Fibroblast of skin of right quadriceps (primary cell): ENCODE measurements at places on chromosomes 12 and 14.

DNA sequence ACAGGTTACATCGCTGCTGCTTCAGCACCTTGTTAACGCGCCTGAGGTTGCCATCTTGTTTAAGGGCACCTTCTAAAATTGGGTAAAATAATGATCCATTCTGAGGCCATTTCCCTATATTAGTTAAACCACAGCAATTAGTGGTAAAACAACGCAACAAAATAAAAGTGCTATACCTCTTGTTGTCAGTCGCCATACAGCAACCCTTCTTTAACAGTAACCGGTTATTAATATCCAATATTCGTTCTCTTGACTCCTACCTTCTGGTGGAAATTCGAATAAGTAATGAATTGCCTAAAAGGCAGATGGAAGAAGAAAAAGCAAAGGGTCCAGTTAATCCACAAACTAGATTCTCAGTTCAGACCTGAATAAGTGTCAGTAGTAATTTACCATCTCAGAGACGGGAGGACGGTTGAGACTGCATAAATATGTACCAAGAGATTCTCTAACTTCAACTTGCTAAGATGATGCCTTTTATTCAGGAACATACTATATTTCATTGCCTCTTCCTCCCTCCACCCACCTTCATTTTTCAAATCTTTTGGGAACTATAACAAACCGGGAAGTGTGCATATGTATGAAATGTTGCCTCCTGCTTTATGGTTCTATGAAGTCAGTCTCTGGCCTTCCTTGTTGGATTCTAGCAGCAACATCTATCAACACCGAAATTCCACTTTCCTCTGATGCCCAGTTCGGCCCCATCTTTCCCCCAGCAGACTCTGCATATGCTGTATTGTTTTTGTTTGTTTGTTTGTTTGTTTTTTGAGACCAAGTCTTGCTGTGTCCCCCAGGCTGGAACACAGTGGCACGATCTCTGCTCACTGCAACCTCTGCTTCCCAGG, 824 bp upstream of the PSMB5 start:
- DNase-seq, result no peak

DNA sequence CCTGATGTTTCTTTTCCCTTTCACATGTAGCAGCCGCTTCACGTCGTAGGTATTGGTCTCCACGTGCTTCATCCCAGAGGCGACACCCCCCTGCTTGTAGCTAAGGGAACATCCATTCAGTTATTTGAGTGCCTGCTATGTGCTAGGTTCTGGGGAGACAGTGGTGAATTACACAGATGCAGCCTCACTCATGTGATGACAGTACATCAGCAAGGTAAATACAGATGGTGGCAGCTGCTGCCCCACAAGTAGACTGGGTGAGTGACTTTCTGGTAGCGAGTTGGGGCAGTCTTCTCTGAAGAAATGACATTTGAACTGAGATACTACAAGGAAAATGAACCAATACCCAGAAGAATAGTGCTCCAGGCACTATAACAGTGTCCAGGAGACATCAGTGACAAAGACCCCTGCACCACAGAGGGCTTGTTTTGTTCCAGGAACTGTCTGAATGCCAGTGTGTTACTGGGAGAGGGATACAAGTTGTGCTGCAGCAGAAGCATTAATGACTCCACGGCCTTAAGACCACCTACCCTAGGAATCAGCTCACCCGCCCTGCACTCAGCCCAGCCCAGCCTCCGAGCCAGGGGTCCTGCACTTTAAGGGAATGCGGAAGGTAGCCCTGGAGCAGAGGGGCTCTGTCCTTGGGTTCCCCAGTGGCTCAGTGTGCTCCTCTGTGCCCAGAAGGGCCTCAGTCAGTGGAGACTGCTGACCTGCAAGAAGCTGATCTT, 7.3 kb downstream of the AVIL start:
- no peak for DNase-seq

- DNase-seq, result no peak
Observed at GRCh38 chr12:1808798-1809480, 11.4 kb upstream of the LRTM2 start.

GRCh38 chr14:34235643-34236300, 226.3 kb downstream of the SPTSSA start:
- DNase-seq, result no peak

GRCh38 chr14:97179573-97179972, 382.4 kb downstream of the VRK1 start:
- DNase-seq, result peak; percentile 51

DNA sequence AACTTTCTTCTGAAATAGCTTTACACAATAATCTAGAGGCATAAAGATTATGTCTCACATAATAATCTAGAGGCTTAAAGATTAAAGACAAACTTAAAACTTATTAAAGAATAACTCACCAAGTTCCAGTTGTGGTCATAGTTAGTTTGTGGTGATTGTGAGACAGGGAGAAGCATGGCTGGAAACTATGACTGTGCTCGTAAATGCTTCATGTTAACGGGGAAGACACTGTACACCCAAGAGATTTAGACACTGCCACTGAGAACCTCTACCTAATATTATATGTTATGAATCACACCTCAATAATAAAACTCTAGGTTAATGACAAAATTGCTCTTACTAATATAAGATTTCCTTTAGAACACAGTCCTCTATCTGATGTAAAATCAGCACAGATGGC, 541.6 kb downstream of the TMEM121 start:
- DNase-seq, result no peak

- peak; percentile 84 for DNase-seq
Observed at GRCh38 chr14:102187044-102187443, 47.3 kb downstream of the WDR20 start.

DNA sequence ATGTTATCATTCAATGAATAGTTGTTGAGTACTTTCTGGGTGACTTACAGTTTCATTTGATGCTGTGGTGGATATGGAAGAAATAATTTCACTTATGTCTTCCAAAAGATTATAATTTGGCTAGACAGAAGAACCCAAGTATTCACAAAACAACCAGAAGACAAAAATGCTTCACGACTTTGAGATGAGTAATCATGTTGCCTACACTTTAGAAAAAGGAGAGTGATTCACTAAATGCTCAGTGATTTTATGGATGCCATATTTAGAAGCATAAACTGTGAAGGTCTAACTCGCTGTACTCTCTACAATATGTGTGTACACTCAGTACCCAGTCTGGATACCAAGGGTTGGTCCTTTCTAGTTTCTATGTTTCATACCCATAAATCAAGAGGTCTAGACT, 101.3 kb upstream of the E2F7 start:
- peak; percentile 70 for DNase-seq

DNA sequence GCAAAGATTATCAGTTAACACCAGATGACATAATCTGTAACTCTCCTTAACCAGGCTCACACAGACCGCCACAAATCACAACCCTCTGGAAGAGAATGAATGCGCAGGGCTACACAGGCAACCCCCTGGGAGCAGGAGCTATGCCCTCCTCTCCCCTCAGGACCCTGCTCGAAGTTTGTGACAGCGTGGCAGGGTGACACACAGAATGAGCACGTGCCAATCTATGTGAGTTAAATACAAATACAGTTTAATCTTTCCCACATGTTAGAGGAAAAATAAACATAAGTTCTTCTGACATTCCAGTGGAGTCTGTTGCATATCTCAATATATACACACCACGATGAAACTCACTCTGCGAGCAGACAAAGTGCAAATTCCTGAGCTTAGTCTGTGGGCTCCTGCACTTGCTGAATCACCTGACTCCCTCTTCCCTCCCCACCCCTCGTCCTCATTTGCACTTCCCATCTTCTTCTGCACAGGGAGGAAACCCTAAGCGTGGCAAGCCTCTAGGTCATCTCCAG, 37.6 kb downstream of the BCAT1 start:
- peak; percentile 93 for DNase-seq

GRCh38 chr12:33757701-33758100, 264.6 kb upstream of the ALG10 start:
- DNase-seq, result no peak

GRCh38 chr14:69107407-69108003, 45.4 kb downstream of the DCAF5 start:
- DNase-seq, result peak; percentile 73

DNA sequence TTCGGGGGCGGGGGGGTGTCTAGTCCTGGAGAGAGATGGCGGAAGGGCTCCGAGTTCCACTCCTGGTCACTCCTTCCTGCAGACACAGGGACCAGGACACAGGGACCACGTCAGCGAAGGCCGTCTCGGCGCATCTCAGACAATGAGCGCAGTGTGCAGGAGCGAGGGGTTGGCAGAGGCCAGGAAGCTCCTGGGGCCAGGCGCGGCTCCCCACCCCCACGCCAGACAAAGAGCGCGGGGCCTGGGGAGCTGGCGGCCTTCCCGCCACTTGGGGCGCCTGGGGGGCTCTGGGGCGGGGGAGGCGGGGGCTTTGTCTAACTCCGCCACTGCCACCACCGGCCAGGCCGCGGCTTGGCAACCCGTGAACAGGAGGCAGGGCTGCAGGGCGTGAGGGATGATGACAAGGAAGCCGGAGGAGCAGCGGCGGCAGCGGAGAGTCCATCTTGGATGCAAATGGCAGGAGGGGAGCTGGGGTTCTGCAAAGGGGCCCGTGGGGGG, 2.2 kb downstream of the CDK2AP1 start:
- peak; percentile 84 for DNase-seq

DNA sequence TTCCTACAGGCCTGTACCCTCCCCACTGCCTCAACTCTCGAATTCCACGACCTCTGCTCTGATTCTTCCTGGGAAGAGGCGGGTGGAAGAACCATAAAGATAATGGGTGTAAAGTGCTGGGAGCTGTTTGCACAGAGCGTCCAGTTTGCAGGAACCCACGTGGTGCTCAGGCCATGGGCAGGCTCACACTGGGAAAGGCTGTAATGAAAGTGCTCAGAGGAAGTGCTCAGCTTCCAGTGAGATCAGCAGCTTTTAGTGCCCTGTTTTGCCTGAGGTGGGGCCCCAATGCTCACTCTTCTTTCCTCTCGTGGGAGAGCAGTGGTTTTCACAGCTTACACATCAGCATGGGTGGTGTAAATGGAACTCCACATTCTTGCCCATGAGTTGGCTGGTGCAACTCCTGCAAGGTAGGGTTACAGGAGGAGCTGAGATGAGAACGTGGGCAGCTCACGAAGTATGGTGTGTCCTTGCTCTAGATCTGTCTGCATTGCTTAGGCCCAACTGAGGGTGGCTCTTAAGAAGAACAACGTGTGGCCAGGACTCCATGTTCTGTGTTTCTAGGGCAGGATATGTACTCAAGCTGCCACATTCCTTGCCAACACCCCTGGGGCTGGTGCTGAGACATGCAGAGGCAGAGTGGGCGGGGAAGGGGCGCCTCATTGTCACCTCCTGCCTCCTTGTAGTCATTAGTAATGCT, 2.9 kb downstream of the TMEM63C start:
- no peak for DNase-seq

- peak; percentile 84 for DNase-seq
Observed at GRCh38 chr12:52903285-52903854, 1.5 kb downstream of the KRT8 start.

DNA sequence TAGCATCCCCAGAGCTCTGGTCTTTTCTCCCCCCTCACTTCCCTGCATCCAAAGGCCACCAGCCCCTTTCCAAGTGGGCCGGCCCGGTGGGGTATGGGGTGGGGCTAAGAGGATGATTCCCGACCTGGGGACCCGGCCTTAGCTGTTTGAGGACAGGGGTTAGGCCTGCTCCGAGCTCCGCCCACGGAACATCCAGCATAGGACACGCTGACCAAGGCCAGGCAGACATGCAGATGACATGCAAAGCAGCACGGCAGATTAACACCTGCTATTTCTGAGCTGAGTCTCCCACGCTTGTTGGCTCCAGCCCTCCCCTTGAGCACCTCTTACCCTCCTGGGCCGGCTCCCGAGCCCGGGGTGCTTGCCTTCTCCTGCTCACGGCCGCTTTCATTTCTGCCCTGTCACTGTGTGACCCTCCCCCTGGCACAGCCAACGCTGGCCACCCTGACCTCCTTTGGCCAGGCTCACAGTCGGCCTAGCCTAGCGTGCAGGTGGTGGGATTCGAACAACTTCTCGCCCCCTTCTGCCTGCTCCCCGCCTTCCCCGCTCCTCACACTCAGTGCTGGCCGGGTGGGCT, 40.2 kb downstream of the TEAD4 start:
- no peak for DNase-seq

DNA sequence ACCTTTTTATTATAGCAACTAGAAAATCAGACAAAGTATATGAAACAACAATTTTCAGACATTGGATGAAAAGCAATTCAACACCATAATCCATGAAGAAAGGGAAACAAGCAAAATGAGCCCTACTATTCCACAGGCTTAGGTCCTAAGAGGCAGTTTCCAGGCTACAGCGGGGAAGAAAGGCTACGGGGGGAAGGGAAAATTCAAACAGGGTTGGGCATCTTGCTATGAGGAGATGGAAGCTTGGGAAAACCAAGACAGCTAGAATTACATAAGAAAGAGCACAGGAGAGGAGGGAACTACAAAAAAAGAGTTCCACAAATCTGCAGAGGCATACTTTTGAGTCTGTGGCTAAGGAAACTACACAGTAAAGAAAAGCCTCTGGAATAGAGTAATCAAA, 356.0 kb upstream of the CLEC14A start:
- DNase-seq, result no peak

- no peak for DNase-seq
Observed at GRCh38 chr12:128567730-128568129, 256.0 kb downstream of the SLC15A4 start.

- peak; percentile 96 for DNase-seq
Observed at GRCh38 chr12:47812797-47813510, 6.7 kb downstream of the HDAC7 start.
